PC-9 (cell line): ENCODE measurements at places on chromosomes 1 and 21.

DNA sequence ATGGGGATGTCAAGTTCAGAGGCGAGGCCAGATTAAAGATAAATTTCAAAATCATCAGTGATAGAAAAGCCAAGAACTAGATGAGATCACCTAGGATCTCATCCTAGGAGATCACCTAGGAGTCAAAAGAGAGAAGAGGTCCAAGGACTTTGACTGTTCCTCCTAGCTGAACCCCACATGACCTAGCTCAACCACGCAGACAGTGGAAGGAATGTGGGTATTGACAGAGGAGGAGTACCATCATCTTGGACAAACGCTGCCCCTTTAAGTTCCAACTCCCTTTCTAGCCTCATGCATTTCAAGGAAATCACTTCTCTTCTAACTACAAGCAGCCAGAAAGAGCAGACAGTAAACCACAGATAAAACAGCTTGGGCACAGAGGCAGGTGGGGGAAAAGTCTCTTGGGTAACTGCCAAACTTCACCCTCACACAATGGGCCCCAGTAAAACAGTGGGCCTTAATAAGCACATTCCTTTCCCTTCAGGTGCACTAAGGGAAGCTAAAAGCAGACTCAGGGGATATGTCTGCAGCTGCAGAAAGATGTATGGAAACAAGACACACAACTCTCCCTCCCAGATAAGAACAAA lies 12.5 kb upstream of the FAM76A start:
- no peak overlapping the region for H3K4me3 ChIP-seq
- H3K36me3 ChIP-seq = no peaks in the 10 kb centered on the region
- no peak overlapping the region for H3K27ac ChIP-seq
- H3K4me1 ChIP-seq = no peaks in the 10 kb centered on the region
- DNase-seq = peak; percentile 21

- no peak overlapping the region for H3K27ac ChIP-seq
- no peaks in the 10 kb centered on the region for H3K36me3 ChIP-seq
- H3K4me3 ChIP-seq = no peak overlapping the region
- H3K27me3 ChIP-seq = no peaks in the 10 kb centered on the region
These were observed 119.2 kb upstream of the RAB3GAP2 start for GRCh38 chr1:220391491-220391890.

- H3K4me1 ChIP-seq = no peaks in the 10 kb centered on the region
- H3K36me3 ChIP-seq = no peaks in the 10 kb centered on the region
- DNase-seq = no peak
- no peak overlapping the region for H3K4me3 ChIP-seq
These were observed 52.3 kb downstream of the C1orf198 start for GRCh38 chr1:230816018-230816417.

- no peaks in the 10 kb centered on the region for H3K4me1 ChIP-seq
- no peaks in the 10 kb centered on the region for H3K27me3 ChIP-seq
These were observed 36.6 kb downstream of the PTGS2 start for GRCh38 chr1:186643614-186644013.

DNA sequence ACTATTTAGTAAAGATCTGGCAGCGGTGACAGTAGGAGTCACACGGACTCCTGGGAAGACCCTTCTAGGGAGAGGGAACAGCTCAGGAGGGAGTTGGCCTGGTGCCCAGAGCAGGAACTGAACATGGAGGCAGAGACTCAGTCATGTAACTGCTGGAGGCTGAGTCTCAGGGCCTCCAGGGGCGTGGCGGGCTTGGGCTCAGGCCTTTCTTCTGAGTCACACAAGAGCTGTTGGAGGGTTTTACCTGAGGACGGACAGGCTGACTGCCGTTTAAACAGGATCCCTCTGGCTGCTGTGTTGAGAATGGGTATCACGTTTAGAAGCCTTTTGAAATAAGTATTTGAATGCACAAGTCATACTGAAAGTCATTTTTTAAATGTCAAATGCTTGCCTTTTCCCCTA lies 7.2 kb upstream of the ETS2 start:
- peak; percentile 91 for DNase-seq
- peak overlapping the region; percentile 98 for H3K27ac ChIP-seq
- H3K4me1 ChIP-seq = peaks cover 56% of the 10 kb centered on the region
- no peaks in the 10 kb centered on the region for H3K27me3 ChIP-seq
- H3K36me3 ChIP-seq = no peaks in the 10 kb centered on the region
- peak overlapping the region; percentile 26; the same call in 1 of the 2 replicates for H3K4me3 ChIP-seq

DNA sequence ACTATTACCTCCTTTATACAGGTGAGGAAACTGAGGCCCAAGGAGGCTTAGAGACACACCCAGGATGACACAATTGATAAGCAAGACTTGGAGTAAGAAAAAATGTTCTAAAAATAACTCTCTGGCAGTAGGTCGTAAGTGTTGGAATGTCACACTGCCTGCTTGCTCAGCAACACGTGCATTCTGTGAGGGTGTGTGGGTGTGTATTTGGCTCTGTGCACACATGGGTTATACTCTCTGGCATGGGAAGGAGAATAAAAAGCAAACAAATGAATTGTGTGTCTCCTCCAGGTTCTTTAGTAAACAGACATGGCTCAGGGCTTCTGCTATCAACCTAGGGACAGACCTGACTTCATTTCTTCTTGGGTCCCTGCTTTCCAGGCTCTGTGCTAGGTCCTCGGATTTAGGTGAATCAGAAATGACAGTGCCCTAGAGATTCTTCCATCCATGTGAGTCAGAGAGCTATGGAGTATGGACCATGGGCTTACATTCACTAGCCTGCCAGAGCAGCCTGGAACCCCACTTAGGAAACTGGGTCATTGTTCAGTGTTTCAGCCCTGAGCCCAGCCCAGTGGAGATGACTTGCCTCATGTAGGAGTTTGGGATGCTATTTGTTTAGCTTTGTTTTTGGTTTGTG lies 72.4 kb downstream of the ELAVL4 start:
- H3K4me1 ChIP-seq = no peaks in the 10 kb centered on the region
- H3K27ac ChIP-seq = no peak overlapping the region
- H3K4me3 ChIP-seq = no peak overlapping the region
- H3K27me3 ChIP-seq = peaks cover 37% of the 10 kb centered on the region
- no peaks in the 10 kb centered on the region for H3K36me3 ChIP-seq

DNA sequence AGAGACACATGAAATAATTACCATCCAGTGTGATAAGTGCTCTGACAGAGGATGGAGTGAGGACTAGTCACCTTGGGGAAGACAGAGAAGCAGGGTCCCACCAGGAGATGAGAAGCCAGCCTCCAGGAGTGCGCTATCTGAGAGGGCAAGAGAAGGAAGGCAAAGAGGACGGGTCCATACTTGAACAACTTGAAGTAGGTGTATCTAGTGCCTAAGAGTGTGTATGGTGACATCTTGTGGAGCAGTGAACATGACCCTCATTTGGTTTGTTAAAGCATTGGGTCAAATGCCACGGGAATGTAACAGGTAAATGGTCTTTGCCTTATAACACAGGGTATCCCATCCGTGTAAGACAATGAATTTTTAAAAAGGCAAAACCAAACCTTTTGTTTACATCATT lies 39.8 kb downstream of the MRPL39 start:
- no peak overlapping the region for H3K4me3 ChIP-seq
- H3K36me3 ChIP-seq = no peaks in the 10 kb centered on the region
- no peaks in the 10 kb centered on the region for H3K27me3 ChIP-seq
- no peak for DNase-seq
- H3K27ac ChIP-seq = no peak overlapping the region

DNA sequence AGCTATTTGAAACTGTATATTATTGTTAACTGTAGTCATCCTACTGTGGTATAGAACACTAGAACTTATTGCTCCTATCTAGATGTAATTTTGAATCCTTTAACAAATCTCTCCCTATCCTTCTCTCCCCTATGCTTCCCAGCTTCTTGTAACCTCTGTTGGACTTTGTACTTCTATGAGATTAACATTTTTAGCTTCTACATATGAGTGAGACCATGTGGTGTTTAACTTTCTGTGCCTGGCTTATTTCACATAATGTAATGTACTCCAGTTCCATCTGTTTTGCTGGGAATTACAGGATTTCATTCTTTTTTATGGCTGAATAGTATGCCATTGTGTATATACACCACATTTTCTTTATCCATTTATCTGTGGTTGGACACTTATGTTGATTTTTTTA lies 64.5 kb upstream of the KIAA1614 start:
- DNase-seq = no peak
- no peaks in the 10 kb centered on the region for H3K4me1 ChIP-seq
- no peak overlapping the region for H3K4me3 ChIP-seq
- H3K36me3 ChIP-seq = no peaks in the 10 kb centered on the region
- no peak overlapping the region for H3K27ac ChIP-seq

DNA sequence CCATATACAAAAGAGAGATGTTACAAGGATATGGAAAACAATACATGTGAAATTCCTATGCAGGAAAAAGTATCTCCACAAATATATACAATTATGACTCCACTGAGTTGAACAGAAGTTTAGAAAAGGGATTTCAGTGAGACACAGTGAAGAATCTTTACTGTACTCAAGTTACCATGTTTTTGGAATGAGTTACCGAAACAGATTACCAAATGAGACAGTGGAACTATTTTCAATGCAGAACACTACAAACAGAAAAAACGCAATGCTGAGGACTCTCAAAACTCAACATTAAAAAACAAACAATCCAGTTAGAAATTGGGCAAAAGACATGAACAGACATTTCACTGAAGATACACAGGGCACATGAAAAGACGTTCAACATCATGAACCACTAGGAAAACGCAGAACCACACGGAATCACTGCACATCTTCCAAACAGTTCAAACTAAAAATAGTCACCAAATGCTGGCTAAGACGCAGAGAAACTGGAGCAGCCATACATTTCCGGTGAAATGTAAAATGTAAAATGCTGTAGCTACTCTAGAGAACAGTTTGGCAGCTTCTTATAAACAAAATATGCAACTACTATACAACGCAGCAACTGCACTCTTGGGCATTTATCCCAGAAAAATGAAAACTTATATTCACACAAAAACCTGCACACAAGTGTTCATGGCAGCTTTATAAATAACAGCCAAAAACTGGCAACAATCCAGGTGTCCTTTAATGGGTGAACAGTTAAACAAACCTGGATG lies 118.7 kb downstream of the UBR4 start:
- no peak overlapping the region for H3K27ac ChIP-seq
- H3K36me3 ChIP-seq = peaks cover 11% of the 10 kb centered on the region; the same call in 1 of the 2 replicates
- no peak overlapping the region for H3K4me3 ChIP-seq
- no peak for DNase-seq

DNA sequence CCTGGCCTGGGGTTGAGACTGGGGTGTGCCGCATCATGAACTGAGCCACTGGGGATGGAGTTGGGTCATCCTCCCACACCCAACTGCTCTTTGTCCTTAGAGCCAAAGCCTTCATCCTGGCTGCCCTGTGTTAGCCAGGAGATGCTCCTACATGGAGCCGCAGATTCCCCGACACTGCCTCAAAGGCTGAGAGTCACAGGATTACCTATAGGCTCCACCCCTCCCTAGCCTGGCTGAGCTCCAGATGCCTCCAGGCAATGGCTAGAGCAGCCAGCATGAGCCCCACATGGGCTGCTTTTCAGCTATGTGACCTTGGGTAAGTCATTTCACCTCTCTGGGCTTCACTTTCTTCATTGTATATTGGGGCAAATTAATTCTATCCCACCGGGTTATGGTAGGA lies 119.9 kb upstream of the POU3F1 start:
- H3K4me3 ChIP-seq = no peak overlapping the region
- no peak overlapping the region for H3K27ac ChIP-seq
- peak; percentile 17 for DNase-seq
- no peaks in the 10 kb centered on the region for H3K36me3 ChIP-seq
- peaks cover 80% of the 10 kb centered on the region for H3K27me3 ChIP-seq
- no peaks in the 10 kb centered on the region for H3K4me1 ChIP-seq

- no peaks in the 10 kb centered on the region for H3K36me3 ChIP-seq
- H3K27me3 ChIP-seq = no peaks in the 10 kb centered on the region
- no peak overlapping the region for H3K27ac ChIP-seq
- no peak for DNase-seq
These were observed 377.8 kb downstream of the USH2A start for GRCh38 chr1:216045400-216045799.

GRCh38 chr1:53971718-53972117 lies 25.6 kb downstream of the LRRC42 start:
- peaks cover 16% of the 10 kb centered on the region for H3K36me3 ChIP-seq
- no peak for DNase-seq
- H3K4me1 ChIP-seq = no peaks in the 10 kb centered on the region
- no peaks in the 10 kb centered on the region for H3K27me3 ChIP-seq
- no peak overlapping the region for H3K27ac ChIP-seq

DNA sequence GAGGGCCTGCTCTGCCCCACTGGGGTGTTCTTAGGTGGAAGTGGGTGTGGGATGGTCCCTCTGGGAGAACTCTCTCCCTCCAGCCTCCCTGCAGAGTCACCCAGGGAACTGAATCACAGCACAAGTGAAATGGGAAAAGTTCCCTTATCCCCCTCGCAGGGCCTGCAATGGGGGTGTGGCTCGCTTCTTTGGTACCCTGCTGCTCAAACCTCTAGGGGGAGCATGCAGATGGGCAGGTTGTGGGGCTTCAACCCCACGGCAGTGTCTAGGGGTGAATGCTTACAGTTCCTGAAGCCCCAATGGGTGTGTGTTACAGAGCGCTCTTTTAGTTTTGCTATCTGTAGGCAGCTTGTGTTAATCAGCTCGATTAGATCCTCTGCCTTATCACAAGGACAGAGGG lies 59.0 kb upstream of the TINAGL1 start:
- no peak overlapping the region for H3K4me3 ChIP-seq
- no peak overlapping the region for H3K27ac ChIP-seq
- H3K36me3 ChIP-seq = no peaks in the 10 kb centered on the region
- DNase-seq = no peak
- no peaks in the 10 kb centered on the region for H3K27me3 ChIP-seq
- H3K4me1 ChIP-seq = peaks cover 30% of the 10 kb centered on the region

DNA sequence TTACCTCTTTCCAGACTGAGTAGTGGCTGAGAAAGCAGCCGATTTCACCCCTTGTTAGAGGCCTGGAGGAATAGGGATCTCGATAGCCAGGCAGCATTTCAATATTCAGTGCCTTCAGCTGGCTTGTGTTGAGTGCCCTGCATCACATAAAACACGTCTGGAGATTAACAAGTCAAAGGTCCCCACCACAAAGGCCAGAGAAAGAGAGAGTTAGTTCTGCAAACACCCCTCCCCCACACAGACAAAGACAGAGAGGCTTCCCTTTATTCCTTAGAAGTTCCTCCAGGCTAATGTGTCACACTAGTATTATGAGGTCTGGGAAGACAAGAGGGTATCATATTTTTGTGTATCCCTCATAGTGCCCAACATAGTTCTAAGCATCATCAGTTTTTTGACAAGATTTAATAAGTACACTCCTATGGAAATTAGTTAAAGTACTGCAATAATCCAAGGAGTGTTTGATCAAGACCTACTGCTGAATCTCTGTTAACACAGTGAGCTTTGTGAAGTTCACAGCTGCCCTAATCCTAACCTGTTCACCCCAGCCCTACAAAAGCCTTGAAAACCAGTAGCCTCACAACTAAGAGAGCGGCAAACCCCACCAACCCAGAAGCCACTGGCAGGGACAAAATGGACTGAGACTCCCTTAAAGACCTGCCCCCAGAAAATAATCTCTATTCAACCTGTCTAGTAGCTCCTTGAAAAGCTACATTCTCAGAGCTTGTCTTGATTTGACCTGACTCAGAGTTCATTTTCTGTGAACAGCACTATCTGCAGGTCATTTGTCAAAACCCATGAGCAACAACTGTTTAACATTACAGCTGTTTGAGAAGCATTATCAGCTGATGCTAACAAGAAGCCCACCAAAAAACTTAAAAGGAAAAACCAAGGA lies 91.9 kb downstream of the COLGALT2 start:
- H3K27ac ChIP-seq = no peak overlapping the region
- H3K27me3 ChIP-seq = no peaks in the 10 kb centered on the region
- no peak overlapping the region for H3K4me3 ChIP-seq
- no peaks in the 10 kb centered on the region for H3K36me3 ChIP-seq
- peaks cover 8% of the 10 kb centered on the region for H3K4me1 ChIP-seq
- no peak for DNase-seq
